AG04449 (cell line): ENCODE measurements at places on chromosomes 11 and 22.

- DNase-seq, result no peak
Observed at GRCh38 chr22:27975381-27976013, 56.4 kb upstream of the PITPNB start.

- DNase-seq, result no peak
Observed at GRCh38 chr11:16095756-16096155, 260.6 kb downstream of the SOX6 start.

DNA sequence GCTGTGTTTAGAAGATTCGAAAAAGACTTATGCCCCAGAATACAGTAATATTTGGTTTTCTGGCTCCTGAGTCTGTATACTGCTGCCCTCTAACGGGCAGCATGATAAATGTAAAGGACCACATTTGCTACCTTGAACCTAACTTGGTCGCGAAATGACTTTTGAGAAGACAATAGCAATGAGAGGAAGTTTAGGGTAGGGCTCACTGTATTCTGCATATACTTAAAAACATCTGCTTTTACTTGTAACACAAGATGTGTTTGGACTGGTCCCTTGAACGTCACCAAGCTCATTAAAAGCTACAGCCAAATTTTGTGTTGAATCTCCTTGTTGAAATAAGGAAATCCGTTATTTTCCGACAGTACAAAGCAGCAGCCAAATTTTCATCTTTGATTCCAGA is 309.1 kb downstream of the SWAP70 start:
- no peak for DNase-seq

DNA sequence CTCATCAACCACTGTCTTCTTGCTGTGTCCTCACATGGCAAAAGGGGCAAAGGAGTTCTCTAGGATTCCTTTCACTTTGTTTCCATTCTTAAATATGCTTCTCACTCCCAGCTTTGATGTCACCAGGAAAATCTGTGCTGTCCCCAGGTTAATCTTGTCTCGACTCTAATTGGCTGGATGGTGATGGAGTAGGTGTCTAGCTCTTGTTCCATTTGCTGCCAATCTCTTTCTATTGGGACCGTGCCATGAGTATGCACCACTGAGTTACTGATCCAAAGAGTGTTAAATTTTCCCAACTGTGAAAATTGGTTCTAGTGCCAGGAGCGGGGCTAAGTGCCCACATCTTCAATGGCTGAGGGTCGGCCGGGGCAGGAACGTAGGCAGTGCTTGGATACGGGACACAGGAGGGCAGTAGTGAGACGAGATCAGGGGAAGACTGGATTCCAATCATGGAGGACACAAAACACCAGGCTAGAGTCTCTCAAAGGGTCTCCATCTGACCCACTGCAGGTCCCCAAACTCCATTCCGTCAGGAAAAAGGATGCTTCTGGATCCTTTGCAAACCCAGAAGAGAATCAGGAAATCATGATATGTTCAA is 47.7 kb upstream of the CSNK2A3 start:
- no peak for DNase-seq

- no peak for DNase-seq
Observed at GRCh38 chr11:115710980-115711379, 206.8 kb upstream of the CADM1 start.

- DNase-seq, result no peak
Observed at GRCh38 chr11:11163236-11163635, 189.8 kb downstream of the CSNK2A3 start.

GRCh38 chr11:45262900-45263299 is 23.2 kb downstream of the SYT13 start:
- no peak for DNase-seq

- DNase-seq, result no peak
Observed at GRCh38 chr22:39710380-39711150, 140.0 kb downstream of the CACNA1I start.

- no peak for DNase-seq
Observed at GRCh38 chr11:11427542-11427941, 74.5 kb upstream of the CSNK2A3 start.

DNA sequence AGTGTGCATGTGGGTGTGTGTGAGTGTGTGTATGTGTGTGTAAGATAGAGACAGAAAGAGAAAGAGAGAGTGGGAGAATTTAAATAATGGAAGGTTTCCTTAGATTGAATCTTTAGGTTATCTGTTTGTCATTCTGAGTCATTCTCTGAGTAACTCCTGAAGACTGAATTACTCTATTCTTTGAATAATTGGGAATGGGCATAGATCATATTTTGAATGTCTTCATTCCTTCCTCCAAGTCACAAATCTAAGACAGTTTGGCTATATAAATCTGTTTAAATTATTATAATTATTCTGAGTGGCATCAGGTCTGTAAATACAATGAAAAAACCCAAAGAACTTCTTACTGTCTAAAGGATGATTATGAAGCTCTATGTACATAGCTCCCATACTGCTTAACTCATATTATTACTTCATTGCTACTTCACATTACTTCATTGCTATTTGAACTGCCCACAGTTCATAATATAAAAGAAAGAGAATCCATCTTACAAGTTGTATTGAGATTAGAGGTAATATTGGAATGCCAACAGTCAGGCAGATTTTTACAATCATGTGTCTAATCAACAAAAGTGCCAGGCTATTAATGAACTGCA is 346.6 kb upstream of the CCDC179 start:
- DNase-seq, result no peak

GRCh38 chr11:68727783-68728182 is 23.5 kb downstream of the TESMIN start:
- no peak for DNase-seq

GRCh38 chr22:48670731-48671130 is 1156.9 kb downstream of the BRD1 start:
- DNase-seq, result no peak

GRCh38 chr22:36358533-36359469 is 29.0 kb downstream of the MYH9 start:
- no peak for DNase-seq

- DNase-seq, result no peak
Observed at GRCh38 chr11:112307616-112308015, 47.0 kb upstream of the PLET1 start.

- DNase-seq, result no peak
Observed at GRCh38 chr22:45298934-45299505, 10.7 kb upstream of the FAM118A start.

DNA sequence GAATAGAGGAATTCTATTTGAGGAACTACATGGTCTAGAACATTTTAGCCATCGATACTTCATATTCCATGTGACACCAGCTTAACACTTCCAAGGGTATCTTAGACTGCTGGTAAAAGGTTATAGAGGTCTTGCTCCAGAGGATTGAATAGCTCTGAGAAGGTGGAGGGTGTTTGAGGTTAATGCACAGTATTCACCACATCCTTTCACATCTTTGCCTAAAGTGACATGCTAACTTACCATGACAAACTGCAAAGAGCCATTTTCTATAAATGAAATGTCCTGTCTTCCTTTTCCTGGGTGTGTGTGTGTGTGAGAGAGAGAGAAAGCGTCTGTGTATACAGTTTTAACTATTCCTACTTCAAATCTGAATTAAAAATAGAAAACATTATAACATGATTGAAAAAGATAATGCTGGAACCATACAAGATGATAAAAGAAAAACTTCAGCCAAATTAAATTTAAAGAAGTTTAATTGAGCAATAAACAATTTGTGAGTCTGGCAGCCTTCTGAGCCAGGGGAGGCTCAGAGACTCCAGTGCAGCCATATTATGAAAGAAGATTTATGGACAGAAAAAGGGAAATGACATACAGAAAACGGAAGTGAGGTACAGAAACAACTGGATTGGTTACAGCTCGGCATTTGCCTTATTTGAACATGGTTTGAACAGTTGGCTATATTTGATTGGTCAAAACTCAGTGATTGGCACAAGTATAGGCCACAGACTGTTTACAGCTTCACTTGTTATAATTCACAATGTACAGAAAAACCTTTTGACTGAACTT is 320.9 kb upstream of the CCDC179 start:
- DNase-seq, result no peak

GRCh38 chr11:86670181-86670580 is 2.2 kb downstream of the ME3 start:
- DNase-seq, result no peak

- no peak for DNase-seq
Observed at GRCh38 chr11:101912823-101913284, 2.0 kb upstream of the CEP126 start.

- no peak for DNase-seq
Observed at GRCh38 chr11:20066783-20067156, 93.5 kb downstream of the DBX1 start.

- no peak for DNase-seq
Observed at GRCh38 chr11:111623527-111624030, 21.3 kb downstream of the SIK2 start.

DNA sequence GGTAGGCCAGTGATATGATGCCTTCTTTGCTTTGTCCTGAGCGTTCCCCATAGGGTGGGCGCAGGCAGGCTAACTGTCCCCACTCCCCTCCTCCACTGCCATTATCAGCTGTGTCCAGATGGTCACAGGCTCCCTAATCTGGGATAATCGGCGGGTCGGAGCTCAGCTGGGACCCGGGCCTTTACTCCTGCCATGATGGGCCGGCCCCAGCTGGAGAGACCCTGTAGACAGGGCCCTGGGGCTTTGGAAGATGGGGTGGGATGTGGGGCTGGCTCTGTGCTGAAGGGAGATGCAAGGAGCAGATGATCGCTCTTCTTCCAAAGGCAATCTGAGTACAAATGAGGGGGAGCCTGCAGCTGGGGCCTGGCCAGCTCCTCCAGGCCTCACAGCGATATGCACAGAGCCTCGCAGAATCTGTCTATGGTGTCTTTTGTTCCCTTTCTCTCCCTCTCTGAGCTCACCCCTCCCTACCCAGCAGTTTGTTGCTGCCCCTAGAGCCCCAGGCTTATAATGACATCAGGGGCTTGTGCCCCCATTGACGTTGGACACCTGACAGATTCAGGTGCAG is 11.9 kb downstream of the KLHL35 start:
- no peak for DNase-seq

GRCh38 chr11:70463478-70464255 is 65.3 kb downstream of the CTTN start:
- no peak for DNase-seq

DNA sequence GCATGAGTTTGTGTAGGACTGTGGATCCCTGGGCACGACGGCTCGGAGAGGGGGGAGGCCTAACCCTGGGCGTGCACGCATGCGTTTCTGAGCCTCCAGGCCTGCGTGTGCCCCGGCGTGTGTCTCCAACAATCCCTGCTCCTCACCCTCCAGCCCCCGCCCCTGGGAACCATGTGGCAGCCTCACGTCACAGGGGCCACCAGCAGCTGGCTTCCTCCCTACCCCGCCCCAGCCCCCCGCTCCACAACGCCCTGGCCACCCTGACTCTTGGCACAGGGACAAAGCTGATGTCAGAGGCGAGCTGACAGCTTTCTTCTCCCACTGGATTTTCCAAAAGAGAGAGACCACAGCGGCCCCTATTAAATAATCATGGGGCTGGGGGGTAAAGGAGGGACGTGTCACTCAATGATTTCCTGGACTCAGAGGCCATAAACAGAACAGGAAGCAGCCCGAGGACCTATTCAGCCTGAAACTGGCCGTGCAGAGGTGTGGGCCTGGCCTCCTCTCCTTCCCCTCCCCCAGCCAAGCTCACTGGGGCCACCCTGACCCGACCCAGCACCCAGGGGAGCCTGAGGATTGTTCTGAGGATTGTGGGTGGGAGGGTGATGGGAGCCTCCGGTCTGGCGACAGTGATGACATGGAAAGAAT is 6.8 kb upstream of the LIF start:
- no peak for DNase-seq

- DNase-seq, result no peak
Observed at GRCh38 chr11:31355817-31356216, 13.7 kb downstream of the DCDC1 start.

DNA sequence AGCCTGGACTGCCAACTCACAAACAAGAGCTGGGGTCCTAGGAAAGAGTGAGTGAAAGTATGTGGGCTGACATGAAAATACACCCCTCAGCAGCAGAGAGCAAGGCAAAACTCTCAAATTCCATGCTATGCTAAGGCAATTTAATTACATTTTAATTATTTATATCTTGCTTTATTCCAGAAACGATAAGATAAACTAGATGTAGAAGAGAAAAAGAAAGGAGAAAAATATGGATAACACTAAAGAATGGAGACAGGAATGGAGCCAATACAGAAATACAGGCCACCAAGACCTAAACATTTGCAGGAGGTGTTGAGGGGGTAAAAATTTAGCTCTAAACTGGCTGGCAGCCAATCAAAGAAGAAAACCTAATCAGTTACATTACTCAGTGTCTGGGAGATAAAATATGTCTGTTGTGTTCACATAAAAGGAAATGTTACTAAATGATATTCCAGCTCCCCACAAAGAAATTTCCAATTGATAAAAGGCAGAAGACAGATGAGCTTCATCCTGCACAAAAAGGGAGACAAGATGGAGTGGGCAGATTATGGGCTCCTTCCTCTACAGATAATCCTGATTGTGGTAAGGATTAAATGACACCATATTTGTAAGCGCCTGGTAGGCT is 223.5 kb upstream of the BLID start:
- DNase-seq, result no peak

DNA sequence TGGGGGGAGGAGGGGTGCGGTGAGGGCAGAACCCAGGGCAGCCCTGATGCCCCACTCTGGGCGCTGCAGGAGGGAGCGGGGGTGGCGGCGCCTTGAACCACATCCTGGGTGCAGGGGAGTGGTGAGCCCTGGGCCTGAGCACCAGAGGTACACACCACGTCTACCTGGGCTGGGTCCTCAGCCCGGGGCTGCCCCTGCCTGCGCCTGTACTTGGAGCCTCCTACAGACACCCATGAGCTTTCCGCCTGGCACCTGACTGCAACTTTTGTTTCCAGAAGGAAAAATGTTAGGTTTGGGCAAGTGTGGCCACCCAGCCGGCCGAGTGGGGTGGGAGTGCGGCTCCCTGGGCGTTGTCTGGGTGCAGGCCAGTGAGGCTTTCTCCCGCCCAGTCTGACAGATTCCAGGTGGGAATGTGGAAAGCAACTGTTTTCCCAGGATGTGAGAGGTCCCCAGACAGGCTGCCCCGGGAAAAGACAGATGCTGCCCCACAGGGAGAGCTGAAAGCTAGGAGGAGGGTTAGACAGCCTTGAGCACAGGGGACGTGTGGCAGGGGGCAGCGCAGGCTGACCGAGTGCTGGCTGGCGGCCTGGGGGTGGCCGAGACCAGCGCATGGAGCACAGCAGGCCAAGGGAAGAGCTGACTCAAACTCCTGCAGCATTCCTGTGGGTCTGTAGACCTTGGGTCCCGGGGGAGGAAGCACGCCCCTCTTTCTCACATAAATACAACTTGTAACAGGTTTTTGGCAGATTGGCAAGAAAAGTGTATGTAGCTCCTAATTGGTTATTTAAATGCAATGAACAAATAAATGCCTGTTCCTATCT is 44.1 kb downstream of the GNB1L start:
- DNase-seq, result peak; percentile 63

DNA sequence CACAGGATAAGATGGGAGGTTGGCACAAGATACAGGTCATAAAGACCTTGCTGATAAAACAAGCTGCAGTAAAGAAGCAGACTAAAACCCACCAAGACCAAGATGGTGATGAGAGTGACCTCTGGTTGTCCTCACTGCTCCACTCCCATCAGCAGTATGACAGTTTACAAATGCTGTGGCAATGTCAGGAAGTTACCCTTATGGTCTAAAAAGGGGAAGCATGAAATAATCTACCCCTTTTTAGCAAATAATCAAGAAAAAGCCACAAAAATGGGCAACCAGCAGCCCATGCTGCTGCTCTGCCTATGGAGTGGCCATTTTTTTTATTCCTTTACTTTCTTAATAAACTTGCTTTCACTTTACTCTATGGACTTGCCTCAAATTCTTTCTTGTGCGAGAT is 8.7 kb upstream of the PIWIL4 start:
- DNase-seq, result no peak
